NCI-H774 (cell line): ENCODE measurements at places on chromosomes 1 and 21.

GRCh38 chr21:45957981-45958600 lies 23.5 kb upstream of the COL6A1 start:
- no peak for DNase-seq

DNA sequence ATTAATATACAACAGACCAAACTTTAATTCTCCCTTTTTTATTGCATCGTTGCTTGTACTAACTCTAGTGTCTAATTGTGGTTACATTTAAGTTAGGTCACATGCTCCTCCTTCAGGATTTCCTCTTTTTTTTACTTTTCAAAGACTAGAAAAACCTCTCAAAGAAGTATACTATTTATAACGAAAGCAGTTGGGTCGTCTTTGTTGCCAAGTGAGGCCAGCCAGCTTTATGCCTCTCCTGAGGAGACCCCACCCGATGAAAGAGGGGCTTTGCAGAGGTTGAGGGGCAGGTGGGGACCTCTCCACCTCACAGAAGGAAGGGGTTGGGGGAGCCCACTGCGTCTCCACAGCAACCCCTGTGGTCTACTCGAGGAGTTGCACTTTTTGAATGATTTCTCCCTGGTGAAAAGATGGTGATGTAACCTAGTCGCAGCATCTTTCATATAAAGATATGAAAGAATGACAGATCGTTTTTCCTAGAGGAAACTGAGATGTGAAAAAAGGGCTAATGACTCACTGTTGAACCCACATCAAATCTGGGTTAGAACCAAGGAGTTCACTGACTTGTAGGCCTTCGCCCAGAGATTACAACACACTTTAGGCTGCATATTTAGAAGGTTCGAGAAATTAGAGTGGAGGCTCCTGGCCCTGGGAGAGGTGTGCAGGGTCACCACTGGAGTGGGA lies 6.4 kb downstream of the TGFB2 start:
- DNase-seq = no peak

GRCh38 chr1:48018799-48019198 lies 21.6 kb upstream of the TRABD2B start:
- no peak for DNase-seq

DNA sequence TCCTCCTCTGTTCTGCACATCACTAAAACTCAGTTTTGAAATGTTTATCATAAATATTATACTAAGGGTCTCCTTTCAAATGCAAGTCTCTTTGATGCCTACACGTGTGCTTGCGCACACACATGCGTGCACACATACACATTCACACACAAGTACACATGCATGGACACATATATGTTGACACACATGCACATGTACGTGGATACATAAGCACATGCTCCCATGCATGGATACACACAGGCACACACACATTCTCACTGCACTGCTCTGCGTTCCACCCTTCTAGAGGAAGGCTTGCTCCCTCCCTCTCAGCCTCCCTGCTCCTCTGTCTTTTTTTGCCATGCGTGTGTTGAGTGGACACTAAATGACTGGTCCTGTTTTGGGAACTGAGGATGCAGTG lies 162.7 kb downstream of the PCP4 start:
- no peak for DNase-seq
